ENCODE measurements at places on chromosomes 4 and X.

GRCh38 chr4:120003193-120003592, 63.5 kb downstream of the MAD2L1 start:
- DNase-seq: no peak

GRCh38 chr4:71360844-71361243, 22.0 kb downstream of the SLC4A4 start:
- DNase-seq: no peak

DNA sequence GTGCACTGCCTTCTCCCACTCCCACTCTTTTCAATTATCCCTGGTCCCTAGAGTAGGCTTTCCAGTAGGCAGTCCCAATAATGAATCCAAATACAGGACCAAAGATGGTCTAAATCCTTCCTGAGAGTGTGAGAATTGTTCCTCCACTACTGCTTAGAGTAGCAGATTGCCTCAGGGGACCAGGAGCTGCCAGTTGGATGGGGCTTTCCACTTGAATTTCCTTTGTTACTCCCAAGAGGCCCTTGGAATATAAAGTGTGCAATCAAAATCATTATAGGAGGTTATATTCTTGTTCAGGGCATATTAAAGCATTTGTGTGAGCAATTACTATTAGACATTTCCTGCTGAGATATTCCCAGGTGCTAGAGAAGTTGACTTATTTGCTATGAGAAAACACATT, 156.6 kb upstream of the TLL1 start:
- DNase-seq: no peak

DNA sequence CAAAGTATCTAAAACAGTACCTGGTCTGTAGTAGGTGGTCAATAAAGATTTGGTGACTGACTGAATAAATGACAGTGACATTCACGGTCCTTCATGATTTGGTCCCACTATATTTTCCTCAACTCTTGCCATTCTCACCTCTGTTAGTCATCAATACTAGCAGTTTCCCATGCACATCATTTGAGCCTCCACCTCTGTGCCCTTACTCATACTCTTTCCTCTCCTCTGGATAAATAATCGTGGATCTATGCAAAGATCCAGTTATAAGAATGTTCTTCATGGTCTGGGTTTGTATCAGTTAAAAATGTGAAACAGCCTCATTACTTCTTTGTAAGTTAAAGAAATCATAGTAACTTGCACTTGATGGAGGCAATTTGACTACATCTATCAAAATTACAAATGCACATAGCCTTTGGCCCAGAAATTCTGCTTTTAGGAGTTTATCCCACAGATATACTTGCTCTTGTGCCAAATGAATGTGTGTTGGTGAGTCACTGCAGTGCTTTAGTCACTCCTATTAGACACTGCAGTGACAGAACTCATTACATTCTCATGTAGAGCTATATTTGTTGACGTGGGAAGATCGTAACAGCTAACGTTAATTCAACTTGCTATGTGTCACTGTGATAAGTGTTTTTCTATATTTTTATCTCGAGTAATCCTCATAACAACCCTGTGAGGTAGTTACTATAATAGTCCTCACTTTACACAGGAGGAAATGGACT, 121.9 kb upstream of the SMIM10 start:
- DNase-seq: no peak

- DNase-seq: no peak
Measured at GRCh38 chr4:56301181-56301996, 85.9 kb downstream of the AASDH start.

DNA sequence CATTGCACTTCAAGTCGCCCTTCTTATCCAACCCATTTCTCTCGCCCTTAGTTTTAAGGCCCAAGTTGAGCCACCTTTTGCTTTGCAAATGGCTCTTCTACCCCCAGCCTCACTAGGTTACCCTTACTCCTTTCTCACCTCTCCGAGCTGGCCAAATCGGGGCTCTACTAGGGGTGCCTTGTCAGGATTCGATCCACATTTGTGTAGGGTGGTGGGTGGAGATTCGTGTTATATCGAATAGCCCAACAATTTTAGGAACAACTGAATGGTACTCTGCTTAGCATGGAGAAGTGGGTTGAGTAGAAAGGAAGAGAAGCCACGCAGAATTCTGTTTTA, 3.5 kb downstream of the SLIT2 start:
- DNase-seq: no peak

- DNase-seq: no peak
Measured at GRCh38 chr4:184402239-184402638, 72.1 kb downstream of the IRF2 start.

DNA sequence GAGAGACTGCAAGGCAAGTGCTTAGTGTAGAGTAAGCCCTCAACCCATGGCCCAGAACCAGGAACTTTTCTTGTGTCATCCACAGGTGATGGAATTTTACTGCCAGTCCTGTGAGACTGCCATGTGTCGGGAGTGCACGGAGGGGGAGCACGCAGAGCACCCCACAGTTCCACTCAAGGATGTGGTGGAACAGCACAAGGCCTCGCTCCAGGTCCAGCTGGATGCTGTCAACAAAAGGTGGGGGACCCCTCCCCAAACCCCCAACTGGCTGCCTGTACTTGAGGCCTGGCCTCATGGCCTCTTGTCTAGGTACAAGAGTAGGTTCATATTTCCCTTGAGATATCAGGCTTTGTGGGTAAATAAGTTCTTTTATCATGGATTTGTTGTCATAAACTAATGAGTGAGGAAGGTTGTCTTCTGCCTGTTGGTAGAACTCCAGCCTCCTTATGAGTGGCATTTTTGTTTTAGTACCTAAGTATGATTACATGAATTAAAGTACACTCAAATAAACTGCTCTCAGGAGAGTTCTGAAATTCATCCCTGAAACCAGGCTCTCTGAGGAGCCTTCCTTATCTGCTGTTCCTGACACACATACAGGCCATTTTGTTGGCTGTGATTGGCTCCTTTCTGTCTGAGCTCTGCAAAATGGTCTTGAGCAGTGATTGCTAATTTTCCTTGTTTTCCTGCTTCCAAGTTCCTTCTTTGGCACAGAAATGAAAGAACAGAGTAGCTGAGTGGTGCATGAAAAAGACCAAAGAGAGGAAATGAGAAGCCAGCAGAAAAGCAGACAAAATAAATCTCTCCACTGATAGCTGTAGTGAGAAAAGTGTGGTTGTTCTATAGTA, 51.4 kb upstream of the MND1 start:
- no peak for DNase-seq

DNA sequence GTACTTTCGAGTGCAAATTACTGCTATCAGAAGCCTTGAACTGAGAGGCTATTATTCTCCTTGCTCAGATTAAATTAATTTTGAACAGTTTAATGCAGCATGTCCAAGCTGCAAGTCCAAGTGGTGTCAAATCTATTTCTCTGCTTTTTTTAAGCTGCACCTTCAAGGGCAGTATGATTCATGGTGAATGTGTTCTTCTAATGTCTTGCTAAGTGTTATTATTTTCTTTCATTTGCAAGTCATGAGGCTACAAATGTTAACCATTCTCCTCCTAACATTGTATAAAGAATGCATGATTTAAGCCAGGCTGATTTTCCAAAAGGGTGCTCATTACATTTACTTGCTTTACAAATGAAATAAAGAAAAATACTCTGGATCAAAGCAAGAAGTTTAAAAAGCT, 200.4 kb downstream of the TEX13C start:
- DNase-seq: no peak

DNA sequence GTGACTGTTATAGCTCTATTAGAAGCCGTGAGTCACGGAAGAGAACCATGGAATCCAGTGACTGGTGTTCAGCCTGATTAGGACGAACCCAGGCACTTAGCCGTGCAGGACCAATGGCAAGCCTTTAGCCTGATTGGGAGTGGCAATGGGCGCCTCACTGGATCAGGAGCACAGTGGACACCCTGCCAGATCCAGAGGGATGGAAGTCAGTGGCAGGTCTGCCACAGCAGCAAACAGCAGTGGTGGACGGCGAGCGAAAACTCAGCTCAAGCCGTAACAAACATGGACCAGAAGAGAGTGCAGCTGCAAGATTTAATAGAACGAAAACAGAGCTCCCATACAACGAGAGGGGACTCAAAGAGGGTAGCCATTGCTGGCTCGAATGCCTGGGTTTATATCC, 1326.5 kb downstream of the ADGRL3 start:
- DNase-seq: no peak

- DNase-seq: no peak
Measured at GRCh38 chr4:128863312-128864075, 54.0 kb downstream of the JADE1 start.

GRCh38 chr4:165656829-165657490, 216.1 kb upstream of the TLL1 start:
- DNase-seq: no peak

DNA sequence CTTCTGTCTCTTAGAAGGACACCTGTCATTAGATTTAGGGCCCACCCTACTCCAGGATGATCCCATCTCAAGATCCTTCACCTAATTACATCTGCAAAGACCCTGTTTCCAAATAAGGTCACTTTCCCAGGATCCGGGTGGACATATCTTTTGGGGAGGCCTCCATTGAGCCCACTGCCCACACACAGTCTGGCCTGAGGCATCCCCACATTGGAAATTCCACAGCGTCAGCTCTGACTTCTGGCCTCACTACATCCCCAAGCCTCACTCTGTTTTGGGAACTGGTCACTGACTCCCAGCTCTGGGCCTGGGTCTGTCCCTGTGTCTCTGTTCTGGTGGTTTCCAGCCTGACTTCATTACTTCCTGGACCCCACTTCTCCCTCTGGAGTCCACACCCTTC, 285.5 kb downstream of the CRLF2 start:
- no peak for DNase-seq

DNA sequence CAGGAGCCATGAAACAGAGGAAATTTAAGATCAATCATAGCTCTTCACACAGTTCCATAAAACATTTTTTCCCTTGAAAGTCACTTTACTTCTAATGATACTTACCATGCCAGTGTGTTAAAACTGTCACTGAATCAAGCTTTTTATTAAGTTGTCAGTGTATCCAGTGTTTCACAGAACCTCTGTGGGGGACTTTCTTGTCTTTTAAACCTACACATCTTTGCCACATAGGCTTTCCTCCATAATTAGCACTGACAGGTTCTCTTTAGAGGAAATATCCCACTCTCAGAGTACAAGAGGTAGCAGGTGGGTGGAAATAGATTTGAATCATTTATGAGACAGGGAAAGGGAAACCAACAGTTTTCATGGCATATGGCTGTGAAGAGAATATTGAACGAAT, 25.8 kb upstream of the DYNLT3 start:
- no peak for DNase-seq

DNA sequence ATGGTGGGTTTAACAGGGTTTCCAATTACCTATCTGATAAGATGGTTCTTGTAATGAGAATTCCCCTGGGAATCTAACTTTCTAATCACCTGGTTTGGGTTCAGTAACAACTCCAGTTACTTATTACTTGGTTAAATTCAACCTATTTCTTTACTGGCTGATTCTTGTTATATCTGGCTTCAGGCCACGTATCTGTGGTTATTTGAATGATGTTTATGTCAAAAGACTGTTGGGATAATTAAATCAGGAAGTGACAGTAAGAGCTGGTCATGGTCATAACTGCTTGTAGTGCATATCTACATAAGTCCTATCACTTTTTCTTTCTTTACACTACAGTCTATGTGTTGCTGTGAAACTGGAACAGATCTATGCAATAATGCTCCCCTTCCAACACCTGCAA, 108.1 kb downstream of the MID1 start:
- DNase-seq: no peak

DNA sequence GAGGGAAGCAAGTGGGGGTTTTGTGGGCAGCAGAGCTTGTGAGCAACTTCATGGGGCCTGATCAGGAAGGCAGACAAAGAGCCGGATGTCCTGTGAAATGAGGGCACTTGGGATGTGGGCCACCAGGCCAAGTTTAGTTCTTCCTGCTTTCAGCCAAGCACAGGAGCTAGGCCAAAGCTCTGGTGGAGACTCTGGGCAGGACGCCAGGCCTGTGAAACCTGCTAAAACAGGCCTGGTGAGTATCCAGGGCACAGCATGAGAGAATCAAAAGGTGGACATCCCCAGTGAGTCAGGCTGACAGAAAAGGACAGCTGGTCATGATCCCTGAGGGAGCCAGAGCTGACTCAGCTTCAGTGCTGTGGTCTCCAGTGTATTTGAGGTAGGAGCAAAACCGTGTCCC, 95.7 kb downstream of the NPNT start:
- no peak for DNase-seq
